ENCODE measurements at places on chromosomes 6 and 20. TPM values are rescaled to one million over a fixed set of nuclear protein-coding genes. Genes with fewer than 3 reads are reported as not detected.

Gene SYCP2L
- 3.9 TPM for total RNA-seq

Gene RREB1
- 61.5 TPM for total RNA-seq

Gene GABRR1
- not detected for total RNA-seq

Gene TRIM39
- 8.1 TPM for total RNA-seq

Gene FAM83C
- not detected for total RNA-seq

Gene NDRG3
- 13.9 TPM for total RNA-seq

Gene SPATS1
- total RNA-seq, result not detected

Gene MCM3
- total RNA-seq, result 35.4 TPM

DNA sequence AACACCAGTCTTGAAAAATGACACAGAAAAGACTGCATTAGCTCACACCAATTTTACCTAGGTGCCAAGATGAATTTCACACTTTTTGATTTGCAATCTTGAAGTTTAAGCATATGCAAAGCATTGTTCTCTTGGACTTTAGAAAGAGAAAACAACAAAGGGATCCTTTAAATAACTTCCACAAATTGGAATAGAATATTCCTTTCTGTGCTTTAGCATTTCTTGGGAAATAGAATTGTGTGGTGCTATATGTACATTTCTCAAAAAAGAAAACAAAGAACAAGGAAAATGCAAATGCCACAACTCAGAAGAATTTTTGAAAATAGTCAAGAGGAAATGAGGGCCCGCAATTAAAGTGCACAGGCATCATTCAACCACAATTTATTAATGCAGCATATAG is 17.0 kb downstream of the HTR1B start:
- H3K36me3 ChIP-seq, result no peaks in the 10 kb centered on the region
- H3K4me3 ChIP-seq, result no peak overlapping the region
- no peaks in the 10 kb centered on the region for H3K27me3 ChIP-seq
- H3K27ac ChIP-seq, result no peak overlapping the region
- no peaks in the 10 kb centered on the region for H3K4me1 ChIP-seq
- no peak for DNase-seq

DNA sequence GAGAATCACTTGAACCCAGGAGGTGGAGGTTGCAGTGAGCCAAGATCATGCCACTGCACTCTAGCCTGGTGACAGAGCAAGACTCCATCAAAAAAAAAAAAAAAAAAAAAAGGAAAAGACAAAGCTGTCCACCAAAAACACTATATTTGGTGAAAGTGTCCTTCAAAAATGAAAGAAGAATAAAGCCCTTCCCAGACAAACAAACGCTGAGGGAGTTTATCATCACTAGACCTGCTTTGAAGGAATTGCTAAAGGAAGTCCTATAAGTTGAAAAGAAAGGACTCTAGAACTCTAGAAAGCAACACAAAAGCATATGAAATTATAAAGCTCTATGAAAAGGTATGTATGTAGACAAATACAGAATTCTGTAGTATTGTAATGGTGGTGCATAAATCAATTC is 98.8 kb downstream of the SEL1L2 start:
- H3K4me1 ChIP-seq, result no peaks in the 10 kb centered on the region
- H3K27me3 ChIP-seq, result no peaks in the 10 kb centered on the region
- DNase-seq, result no peak

- H3K4me3 ChIP-seq, result no peak overlapping the region
- no peak for DNase-seq
- no peak overlapping the region for H3K27ac ChIP-seq
- no peaks in the 10 kb centered on the region for H3K36me3 ChIP-seq
- H3K27me3 ChIP-seq, result no peaks in the 10 kb centered on the region
Observed at GRCh38 chr6:53646606-53647005, 18.9 kb downstream of the KLHL31 start.

DNA sequence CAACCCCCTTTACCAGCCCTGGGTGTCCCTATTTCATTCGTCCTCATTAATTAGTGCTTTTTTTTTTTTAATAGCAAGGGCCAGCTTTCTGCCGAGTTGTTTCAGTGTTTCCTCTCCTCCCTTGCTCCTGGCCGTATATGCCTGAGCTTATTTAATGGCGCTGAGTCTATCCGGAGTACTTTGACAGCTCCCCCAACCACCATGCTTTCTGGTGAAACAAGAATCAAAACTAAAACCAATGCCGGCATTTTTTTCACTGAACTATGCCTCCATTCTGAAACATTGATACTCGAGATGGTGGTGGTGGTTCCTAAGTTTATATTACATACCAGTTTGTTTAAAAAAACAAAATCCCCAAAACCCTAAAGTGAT is 1.2 kb downstream of the DCBLD1 start:
- no peaks in the 10 kb centered on the region for H3K27me3 ChIP-seq
- no peaks in the 10 kb centered on the region for H3K36me3 ChIP-seq
- peak overlapping the region; percentile 83 for H3K27ac ChIP-seq
- DNase-seq, result no peak
- H3K4me3 ChIP-seq, result peak overlapping the region; percentile 84

- H3K36me3 ChIP-seq, result no peaks in the 10 kb centered on the region
- no peak overlapping the region for H3K4me3 ChIP-seq
- no peak overlapping the region for H3K27ac ChIP-seq
- H3K27me3 ChIP-seq, result no peaks in the 10 kb centered on the region
- H3K4me1 ChIP-seq, result peaks cover 4% of the 10 kb centered on the region
- peak; percentile 34 for DNase-seq
Observed at GRCh38 chr6:122381494-122382265, 17.8 kb upstream of the HSF2 start.

DNA sequence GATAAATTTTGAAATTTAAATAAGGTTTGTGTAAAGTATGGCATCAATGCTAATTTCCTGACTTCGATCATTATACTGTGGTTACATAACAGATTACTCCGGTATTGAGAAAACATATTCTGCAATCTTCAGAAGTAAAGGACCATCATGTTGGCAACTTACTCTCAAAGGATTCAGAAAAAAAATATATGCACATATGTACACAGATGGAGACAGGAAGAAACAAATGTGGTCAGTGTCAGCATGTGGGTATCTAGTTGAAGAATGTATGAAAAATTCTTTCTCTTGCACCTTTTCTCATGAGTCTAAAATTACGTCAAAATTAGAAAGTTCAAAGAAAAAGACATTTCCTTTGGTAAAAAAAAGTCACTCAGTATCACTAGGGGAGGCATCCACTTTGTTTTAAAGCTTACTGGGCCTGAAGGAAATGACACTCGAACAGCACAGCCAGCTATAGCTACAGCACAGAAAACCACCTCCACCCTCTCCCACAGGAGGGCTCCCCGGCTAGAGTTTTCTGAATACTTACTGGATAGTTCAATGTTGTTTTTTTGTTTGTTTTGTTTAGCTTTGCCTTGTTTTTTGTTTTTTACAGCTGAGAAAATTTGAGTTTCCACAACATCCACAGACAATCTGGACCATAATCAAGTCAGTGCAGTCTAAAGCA is 317.2 kb upstream of the AGPAT4 start:
- H3K4me3 ChIP-seq, result no peak overlapping the region
- peaks cover 8% of the 10 kb centered on the region for H3K36me3 ChIP-seq
- no peaks in the 10 kb centered on the region for H3K27me3 ChIP-seq
- no peak overlapping the region for H3K27ac ChIP-seq
- no peak for DNase-seq

DNA sequence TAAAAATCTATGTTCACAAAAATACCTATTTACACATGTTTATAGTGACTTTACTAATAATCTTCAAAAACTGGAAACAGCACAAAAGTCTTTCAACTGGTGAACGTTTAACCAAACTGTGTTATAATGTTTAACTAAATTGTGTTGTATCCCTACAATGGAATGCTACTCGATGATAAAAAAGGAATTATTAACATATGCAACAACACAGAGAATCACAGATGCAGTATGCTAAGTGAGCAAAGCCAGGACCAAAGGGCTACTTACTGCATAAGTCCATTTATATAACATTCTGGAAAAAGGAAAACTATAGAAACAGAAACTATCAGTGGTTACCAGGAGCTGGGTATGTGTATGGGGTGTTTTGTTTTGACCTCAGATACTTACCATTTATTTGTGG is 602.2 kb upstream of the BTBD3 start:
- H3K4me1 ChIP-seq, result no peaks in the 10 kb centered on the region
- H3K36me3 ChIP-seq, result no peaks in the 10 kb centered on the region
- no peaks in the 10 kb centered on the region for H3K27me3 ChIP-seq
- no peak overlapping the region for H3K4me3 ChIP-seq

GRCh38 chr20:3739054-3739925 is 6.8 kb downstream of the HSPA12B start:
- H3K27me3 ChIP-seq, result no peaks in the 10 kb centered on the region
- H3K27ac ChIP-seq, result peak overlapping the region; percentile 33
- no peaks in the 10 kb centered on the region for H3K36me3 ChIP-seq
- peaks cover 3% of the 10 kb centered on the region for H3K4me1 ChIP-seq

- no peak overlapping the region for H3K4me3 ChIP-seq
- no peak overlapping the region for H3K27ac ChIP-seq
- no peaks in the 10 kb centered on the region for H3K27me3 ChIP-seq
Observed at GRCh38 chr6:8844968-8845367, 409.6 kb upstream of the SLC35B3 start.

- H3K36me3 ChIP-seq, result no peaks in the 10 kb centered on the region
- DNase-seq, result no peak
- peaks cover 41% of the 10 kb centered on the region for H3K4me1 ChIP-seq
- no peak overlapping the region for H3K27ac ChIP-seq
- H3K27me3 ChIP-seq, result no peaks in the 10 kb centered on the region
- no peak overlapping the region for H3K4me3 ChIP-seq
Observed at GRCh38 chr6:168641446-168641845, 200.5 kb downstream of the SMOC2 start.

DNA sequence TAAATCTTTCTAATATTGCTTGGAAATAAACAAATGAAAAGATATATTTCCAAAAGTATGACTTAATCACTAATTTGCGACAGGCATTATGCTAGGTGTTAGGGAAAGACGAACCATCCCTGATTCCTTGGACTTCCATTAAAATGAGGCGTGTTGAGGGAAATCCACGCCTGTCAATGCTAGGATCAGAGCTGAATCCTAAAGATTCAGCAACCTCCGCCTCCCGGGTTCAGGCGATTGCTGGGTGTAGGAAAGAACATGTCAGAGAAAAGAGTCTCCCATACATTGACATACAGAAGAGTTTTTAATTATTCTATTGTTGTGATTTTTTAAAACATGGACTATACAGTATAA is 16.8 kb upstream of the PRSS16 start:
- H3K27me3 ChIP-seq, result no peaks in the 10 kb centered on the region
- H3K36me3 ChIP-seq, result no peaks in the 10 kb centered on the region
- no peaks in the 10 kb centered on the region for H3K4me1 ChIP-seq
- no peak overlapping the region for H3K4me3 ChIP-seq
- no peak for DNase-seq

DNA sequence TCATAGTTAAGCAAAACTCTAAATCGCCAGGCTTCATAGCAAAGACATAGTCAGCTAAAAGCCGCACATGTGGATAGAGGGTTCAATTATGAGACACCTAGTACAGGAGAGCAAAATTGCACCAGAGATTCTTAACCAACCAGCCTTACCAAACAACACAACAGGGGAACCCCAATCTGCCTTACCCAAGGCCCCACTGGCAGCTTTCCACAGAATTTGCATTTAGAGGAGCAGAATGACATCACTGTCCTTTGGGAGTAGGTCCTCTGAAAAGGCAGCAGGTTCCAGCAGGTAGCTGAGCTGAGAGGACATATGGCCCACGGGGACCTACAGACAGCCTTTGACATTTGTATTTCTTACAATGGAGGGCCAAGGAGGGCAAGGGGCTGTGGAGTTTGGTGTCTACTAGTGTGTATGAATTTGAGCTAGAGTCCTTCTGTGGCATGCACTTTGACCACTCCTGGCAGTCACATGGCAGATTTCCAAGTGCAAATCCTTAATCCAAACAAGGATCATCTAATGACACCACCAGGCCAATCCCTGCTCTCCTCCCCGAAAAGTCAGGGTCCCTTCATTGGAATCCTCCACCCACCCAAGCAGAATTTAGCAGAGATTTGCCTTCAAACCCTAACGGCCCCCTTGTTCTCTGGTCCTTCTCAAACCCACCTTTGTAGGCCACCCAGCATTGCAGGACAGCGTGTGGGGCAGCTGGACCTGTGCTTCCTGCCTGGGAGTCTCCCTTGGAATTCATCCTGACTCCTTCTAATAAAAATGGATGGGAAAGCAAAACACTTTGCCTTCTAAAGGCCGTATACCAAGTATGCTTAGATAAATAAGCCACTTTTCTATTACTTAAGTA is 171.2 kb upstream of the SUPT3H start:
- DNase-seq, result no peak
- H3K27me3 ChIP-seq, result no peaks in the 10 kb centered on the region
- no peak overlapping the region for H3K4me3 ChIP-seq
- H3K27ac ChIP-seq, result no peak overlapping the region
- H3K36me3 ChIP-seq, result peaks cover 8% of the 10 kb centered on the region
- peaks cover 5% of the 10 kb centered on the region for H3K4me1 ChIP-seq

DNA sequence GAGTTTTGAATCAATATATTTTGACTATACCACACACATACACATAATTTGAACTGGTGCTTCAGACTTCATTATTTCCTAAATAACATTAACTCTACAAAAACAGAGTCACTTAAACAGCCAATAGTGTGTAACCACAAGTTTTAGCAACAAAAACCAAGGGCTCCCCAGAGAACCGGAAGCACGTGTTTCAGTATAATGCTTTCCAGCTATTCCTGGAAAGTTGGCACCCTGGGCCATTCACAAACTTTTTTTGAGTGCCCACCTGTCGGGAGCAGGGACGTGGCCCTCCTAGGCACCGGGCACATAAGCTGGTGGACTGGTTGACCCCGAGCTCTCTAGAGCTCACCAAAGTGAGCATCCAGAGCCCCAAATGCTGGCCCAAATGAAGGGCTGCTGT is 1.9 kb upstream of the SLC35D3 start:
- H3K4me3 ChIP-seq, result peak overlapping the region; percentile 52
- H3K27me3 ChIP-seq, result peaks cover 2% of the 10 kb centered on the region

All from tibial nerve (tissue), 4 donors.